NCI-H1092 treated with DMSO at 0.1 percent for 48 hours (cell line): ENCODE measurements at places on chromosomes 1 and 21.

DNA sequence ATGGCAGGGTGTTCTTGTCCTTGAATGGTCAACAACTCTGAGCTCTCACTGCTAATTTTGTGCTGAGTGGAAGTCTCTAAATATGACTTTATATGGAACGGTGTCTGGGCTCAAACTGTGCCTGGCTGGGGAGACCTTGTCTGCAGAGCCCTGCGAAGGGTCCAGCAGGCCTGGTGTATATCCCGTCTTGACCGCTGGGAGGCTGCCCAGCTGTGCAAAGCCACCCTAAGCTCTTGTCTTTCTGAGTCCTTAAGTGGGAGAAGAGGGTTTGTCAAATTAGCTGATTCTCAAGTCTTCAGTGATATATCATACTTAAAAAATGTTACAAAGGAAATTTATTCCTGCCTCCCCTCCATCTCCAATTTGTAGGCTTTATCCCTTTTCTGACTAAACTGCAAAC lies 198.7 kb downstream of the KCNJ6 start:
- DNase-seq: no peak

DNA sequence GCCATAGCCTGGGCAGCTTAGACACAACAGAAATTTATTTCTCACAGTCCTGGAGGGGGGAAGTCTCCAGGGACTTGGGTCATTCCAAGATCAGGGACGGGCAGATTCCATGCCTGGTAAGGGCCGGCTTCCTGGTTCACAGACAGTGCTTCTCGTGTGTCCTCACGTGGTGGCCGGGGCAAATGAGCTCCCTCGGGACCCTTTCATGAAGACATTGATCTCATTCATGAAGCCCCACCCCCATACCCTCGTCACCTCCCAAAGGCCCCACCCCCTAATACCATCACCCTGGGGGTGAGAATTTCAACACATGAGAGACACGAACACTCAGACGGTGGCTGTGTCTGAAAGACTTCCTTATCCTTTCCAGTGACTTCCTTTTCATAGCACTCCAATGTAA lies 51.5 kb downstream of the ACOT7 start:
- DNase-seq: no peak

- no peak for DNase-seq
Measured at GRCh38 chr1:5564578-5565257, 427.5 kb downstream of the NPHP4 start.

GRCh38 chr1:209291715-209292114 lies 291.8 kb upstream of the CAMK1G start:
- no peak for DNase-seq

DNA sequence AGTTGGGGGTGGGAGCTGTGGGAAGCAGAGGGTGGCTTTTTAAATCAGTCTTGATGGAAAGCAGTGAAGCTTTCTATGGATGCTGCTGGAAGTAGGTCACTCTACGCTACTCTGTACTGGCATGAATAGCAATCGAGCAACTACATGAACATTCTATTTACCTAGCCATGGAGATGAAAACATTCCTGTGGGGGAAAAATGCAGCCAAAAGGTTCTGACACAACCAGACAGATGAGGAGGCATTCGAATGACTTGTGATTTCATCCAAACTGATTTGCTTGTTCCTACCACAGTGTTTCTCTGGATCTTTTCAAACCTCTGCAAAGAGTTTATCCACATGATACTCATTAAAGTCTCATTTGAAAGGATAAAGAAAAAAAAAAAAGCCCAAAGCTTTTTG lies 95.0 kb downstream of the ASTN1 start:
- DNase-seq: no peak

DNA sequence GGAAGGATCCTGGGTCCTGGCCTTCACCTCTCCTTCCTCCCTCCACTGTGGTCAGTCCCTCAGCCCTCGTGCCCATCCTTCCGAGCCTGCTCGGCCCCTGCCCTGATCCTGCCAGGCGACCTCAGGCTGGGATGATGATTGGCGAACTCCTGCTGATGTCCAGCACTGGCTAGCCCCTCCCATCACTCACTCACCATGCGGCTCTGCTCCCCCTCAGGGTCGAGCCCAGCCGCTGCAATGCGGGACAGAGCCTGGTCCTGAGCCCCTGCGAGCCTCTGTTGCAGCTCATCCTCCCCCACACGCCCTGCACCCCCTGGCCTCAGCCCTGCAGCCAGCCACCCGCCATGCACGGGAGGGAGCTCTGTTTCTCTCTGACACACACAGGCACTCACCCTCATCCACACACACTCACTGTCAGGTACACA lies 100.2 kb downstream of the DMRTB1 start:
- no peak for DNase-seq

GRCh38 chr1:81433676-81434075 lies 367.1 kb upstream of the ADGRL2 start:
- DNase-seq: no peak

- no peak for DNase-seq
Measured at GRCh38 chr1:221782477-221782876, 40.6 kb upstream of the DUSP10 start.

DNA sequence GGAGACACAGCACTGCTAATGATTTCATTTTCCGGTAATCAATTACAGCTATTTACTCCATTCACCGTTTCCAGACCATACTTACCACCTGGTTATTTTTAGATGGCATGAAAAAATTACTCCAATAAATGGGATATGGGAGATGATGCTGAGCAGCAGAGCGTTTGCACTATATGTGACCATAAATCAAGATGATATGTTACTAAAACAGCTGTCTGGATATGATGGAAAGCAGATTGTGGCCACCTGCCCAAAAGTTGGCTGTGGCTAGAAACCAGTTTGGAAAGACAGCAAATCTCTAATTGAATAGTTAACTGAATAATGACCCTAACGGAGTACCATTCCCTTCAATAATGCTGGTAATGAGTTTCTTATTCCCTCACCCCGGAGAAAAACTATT lies 22.5 kb upstream of the KCTD3 start:
- DNase-seq: no peak

DNA sequence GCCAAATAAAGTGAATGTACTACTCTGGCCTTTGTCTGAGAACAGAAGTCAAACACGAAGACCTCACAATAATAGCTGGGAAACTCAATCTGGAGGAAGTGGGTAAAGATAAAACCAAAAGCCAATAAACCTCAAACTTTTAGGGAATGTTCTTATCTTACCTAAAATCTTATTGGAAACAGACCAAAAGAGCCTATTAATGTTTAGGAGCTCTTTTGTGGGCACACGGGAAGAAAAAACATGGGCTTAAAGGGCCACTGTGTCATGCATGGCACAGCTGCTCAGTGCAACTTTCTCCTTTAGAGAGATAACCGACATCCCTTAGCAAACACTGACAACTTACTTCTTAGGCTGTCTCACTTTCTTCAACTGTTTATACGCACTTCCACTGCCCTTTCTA lies 16.1 kb downstream of the EIF2B3 start:
- DNase-seq: no peak

DNA sequence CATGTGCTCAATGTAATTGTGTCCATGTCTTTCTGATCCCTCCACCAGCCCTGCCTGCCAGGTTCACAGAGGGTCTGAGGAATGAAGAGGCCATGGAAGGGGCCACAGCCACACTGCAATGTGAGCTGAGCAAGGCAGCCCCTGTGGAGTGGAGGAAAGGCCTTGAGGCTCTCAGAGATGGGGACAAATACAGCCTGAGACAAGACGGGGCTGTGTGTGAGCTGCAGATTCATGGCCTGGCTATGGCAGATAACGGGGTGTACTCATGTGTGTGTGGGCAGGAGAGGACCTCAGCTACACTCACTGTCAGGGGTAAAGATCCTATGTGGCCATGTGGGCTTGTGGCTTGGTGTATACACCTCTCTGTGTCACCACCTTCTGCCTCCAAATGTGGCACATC lies 91.4 kb downstream of the OBSCN start:
- DNase-seq: no peak

GRCh38 chr1:246577082-246577719 lies 10.9 kb downstream of the CNST start:
- no peak for DNase-seq

DNA sequence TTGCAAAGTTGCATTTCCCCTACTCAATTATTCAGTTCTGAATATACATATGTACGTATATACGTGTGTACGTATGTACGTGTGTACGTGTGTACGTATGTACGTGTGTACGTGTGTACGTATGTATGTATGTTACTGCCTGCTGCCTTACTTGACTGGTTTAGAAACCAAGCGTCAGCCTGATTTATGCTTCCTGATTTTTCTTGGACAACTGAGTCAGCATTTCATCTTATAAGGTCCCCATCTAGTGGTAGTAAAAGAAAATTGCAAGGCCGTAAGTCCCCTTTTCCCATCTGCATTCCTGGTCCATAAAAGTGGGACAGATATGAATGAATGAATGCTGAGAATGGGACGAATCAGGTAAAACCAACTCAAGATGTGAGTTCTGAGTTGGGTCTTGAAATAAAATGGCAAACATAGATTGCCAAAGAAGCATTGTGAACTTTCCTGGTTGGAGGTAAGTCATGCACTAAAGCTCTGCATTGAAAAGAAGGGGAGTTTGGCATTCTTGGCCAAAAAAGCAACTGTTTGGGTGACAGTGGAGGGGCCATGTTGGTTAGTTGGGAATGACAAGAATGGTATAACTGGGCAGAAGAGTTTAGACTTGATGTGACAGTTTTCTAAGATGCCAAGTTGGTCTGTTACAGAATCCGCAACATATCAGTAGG lies 76.4 kb upstream of the DNAH14 start:
- peak; percentile 42 for DNase-seq

DNA sequence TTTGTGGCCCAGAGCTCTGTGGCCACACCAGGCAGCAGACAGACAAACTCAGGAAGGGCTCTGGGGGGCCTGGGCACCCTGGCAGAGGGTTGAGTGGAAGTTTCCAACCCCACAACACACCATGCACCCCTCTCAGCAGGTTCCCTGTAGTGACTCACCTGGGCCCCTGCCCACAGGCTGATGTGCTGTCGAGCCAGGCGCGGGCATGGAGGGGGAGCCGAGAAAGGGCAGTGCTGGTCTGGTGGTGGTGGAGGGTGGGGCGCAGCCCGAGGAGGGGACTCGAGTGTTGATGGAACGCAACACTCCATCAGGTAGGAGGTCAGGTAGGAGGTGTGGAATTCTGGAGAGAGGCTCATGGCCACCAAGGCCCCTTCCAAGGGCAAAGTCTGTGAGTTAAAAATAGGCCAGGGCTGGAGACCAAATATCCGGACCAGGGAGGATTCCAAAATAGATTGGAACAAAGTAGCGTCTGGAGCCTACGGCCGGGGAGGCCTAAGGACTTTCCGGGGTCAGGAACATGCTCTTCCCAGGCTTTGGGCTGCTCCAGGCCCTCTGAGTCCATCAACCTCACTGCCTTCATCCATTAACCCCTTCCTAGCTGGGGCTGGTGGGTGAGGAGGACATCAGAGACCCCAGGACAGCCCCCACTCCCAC lies 191.5 kb upstream of the AJAP1 start:
- DNase-seq: no peak

GRCh38 chr1:40439247-40439646 lies 11.0 kb upstream of the ZFP69B start:
- no peak for DNase-seq

DNA sequence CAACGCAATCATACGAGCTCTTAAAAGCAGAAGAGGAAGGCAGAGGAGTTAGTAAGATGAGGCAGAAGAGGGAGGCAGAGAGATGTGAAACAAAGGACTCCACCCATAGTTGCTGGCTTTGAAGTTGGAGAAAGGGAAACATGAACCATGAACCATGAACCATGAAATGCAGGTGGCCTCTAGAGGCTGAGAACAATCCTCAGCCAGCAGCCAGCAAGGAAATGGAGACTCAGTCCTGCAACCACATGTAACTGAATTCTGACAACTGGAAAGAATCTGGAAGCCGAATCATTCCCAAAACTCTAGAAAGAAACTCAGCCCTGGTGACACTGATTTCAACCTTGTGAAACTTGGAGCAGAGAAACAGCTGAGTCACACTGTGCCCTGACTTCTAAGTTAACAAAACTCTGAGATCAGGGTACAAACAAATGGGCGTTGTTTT lies 10.1 kb downstream of the DIPK1A start:
- DNase-seq: no peak

DNA sequence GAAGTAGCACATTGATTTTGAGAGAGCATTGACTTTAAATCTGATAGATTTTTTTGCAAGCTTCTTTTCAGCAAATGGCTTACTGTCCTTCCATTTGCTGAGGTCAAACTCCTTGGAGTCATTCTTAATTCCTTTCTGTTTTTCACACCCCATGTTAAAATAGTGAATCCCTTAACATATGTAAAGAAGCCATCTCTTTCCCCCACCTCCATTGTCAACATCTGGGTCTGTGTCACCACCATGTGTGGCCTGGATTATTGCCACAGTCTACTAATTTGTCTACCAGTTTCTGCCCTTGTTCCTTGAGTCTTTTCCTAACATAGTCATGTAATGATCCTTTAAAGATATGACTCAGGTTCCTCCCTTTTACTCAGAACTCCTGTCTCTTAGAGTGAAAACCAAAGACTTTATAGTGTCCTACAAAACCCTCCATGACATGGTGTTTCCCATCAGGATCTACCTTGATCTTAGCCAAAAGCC lies 104.7 kb downstream of the ST6GALNAC3 start:
- DNase-seq: no peak

GRCh38 chr1:221165839-221166500 lies 286.7 kb downstream of the HLX start:
- DNase-seq: no peak

GRCh38 chr1:234871039-234871709 lies 257.5 kb downstream of the TOMM20 start:
- no peak for DNase-seq

GRCh38 chr1:241698177-241698576 lies 46.1 kb downstream of the WDR64 start:
- no peak for DNase-seq

DNA sequence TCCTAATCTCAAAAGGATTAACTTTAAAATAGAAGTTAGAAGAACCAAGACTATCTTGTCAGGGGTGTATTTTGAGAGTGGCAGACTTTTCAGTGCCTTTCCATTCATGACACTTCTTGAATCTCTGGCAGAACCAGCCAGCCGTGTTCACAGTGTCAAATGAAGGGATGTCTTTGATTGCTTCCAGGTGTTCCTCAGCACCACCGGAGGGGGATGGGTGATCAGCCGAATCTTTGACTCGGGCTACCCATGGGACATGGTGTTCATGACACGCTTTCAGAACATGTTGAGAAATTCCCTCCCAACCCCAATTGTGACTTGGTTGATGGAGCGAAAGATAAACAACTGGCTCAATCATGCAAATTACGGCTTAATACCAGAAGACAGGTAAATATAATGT lies 32.3 kb downstream of the FMO1 start:
- no peak for DNase-seq

- DNase-seq: no peak
Measured at GRCh38 chr1:108889706-108890384, 13.1 kb downstream of the GPSM2 start.

- no peak for DNase-seq
Measured at GRCh38 chr1:121418369-121419049, 233.7 kb downstream of the SRGAP2C start.

DNA sequence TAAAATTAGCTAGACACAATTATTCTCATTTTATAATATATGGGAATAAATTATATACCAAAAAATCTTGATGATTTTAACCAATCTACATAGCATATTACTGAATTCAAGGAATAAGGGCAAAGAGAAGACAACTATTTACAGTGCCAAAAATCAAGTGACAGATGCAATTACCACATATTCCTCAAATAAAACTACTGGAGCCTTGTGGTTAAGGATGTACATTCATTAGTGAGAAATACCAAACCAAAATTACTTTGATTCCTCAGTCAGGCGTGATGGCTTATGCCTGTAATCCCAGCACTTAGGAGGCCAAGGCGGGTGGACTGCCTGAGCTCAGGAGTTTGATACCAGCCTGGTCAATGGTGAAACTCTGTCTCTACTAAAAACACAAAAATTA lies 68.8 kb upstream of the RBM34 start:
- DNase-seq: no peak

- DNase-seq: no peak
Measured at GRCh38 chr1:77175230-77175844, 43.9 kb downstream of the PIGK start.
